ENCODE measurements at places on chromosomes 16 and 17.

DNA sequence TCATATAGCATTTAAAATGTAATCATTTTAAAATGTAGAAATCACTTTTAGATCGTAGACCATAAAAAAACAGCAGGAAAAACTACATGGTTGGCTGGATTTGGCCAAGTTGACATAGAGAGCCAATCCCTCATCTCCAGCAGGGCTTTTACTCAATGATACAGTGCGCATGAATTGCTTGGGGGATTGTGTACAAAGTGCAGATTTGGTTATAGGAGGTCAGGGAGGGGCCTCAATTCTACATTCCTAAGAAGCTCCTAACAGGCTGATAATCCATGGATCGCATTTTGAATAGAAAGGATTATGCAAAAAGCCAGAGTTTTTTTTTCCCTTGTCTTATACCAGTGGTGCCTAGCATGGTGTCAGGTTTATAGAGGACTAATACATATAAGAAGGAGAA lies 445.1 kb downstream of the MAF start:
- DNase-seq: no peak

DNA sequence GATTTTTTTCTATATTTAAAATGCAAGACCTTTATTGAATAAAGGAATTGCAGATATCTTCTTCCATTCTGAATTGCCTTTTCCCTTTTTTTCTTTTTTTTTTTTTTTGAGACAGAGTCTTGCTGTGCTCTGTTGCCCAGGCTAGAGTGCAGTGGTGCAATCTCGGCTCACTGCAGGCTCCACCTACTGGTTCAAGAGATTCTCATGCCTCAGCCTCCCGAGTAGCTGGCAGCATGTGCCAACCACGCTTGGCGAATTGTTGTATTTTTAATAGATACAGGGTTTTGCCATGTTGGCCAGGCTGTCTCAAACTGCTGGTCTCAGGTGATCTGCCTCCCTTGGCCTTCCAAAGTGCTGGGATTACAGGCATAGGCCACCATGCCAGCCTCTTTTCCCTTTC lies 151.5 kb downstream of the CEP112 start:
- DNase-seq: no peak

DNA sequence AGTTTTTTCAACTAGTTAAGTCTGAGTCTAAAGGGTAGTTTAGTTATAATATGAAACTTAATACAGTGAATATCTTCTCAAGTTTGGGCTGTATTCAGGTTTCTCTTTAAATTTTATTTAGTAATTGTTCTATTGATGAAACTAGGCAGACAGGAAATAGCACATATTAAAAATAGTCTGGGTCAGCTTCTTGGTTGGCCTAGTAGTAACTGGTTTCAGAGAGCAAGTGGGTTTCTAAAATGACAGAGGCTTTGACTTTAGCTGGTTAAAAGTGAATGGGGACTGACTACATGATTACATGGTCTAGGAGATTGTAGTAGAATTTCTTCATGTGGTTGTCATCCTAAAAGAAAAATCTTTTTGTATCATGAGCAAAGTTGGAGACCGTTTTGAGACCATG lies 46.8 kb downstream of the OMG start:
- no peak for DNase-seq

GRCh38 chr17:60130466-60130865 lies 19.3 kb upstream of the CA4 start:
- no peak for DNase-seq

GRCh38 chr17:39143552-39144093 lies 7.8 kb downstream of the PLXDC1 start:
- no peak for DNase-seq

All from CD4-positive, alpha-beta T cell treated with Interleukin-6 for 4 hours (primary cell).